ENCODE measurements at places on chromosomes 2 and 18. TPM values are rescaled to one million over a fixed set of nuclear protein-coding genes. Genes with fewer than 3 reads are reported as not detected.

ANKRD23 gene
- 22.7 TPM for total RNA-seq

- no peak for DNase-seq
Measured at GRCh38 chr2:185780890-185781289, 42.3 kb downstream of the FSIP2 start.

CFC1 gene
- not detected for total RNA-seq

DNA sequence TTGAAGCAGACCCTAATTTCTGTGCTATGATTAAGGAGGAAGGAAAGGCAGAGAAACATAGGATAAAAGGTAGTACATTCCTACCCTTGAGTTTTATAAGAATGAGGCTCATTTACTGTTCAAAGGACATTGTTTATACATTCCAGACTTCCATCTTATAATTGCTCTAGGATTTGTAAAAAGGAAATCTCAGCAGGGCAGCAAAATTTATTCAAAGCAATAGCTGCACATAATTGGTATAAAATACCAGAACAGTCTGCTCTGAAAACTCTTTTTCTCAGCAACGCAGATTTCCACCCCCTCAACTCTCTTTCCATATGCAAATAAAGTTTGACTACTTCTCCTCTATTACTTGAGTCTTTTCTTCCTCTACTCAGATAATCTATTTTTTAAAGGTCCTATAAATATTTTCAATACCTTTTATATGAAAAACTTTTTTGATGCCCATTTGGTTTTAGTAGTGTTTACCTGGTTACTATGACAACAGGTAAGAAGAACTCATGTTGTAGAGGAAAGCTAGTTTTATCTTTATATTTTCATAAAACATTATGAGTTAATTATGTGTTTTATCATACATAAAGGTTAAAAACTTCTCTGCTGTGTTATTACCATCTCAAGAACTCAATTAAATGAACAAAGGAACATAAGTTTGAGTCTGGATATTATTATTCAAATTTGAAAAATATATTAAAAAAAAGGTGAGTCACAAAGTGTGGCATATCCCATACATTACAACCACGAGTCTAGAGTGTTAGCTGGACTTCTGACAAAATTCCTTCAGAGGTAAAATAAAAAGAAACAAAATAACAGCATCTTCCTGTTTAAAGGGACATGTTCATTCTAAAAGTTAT is 19.9 kb downstream of the RBMS1 start:
- DNase-seq, result no peak

ZRANB3 gene
- total RNA-seq, result 0.37 TPM

DNA sequence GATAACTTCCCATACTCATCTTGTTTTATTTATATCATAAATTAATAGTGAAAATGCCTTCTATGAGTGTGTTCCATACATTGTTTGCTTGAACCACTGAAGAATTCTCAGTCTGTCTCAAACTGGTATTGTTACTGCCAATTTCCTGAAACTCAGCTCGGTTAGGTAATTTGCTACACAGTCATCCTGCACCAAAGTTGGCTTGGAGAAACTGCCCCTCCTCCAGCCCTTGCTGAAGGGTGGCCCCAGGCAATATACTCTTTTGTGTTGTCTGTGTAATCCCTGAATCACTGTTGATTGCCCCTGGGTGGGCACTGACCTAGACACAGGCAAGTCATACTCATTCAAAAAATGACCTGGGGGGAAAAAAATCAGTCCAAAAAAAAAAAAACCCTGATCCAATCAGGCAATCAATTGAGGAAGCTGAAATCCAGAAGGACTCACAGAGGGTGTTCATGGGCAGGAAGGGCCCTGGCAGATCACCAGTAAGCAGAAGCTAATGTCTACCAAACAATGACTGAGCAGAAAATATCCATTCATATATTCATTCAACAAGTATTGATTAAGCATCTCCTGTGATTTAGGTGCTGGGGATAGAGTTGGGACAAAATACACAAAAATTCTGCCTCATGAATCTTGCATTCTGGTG is 3.8 kb upstream of the SESTD1 start:
- DNase-seq, result no peak

SOWAHC gene
- total RNA-seq, result 40.6 TPM

DNA sequence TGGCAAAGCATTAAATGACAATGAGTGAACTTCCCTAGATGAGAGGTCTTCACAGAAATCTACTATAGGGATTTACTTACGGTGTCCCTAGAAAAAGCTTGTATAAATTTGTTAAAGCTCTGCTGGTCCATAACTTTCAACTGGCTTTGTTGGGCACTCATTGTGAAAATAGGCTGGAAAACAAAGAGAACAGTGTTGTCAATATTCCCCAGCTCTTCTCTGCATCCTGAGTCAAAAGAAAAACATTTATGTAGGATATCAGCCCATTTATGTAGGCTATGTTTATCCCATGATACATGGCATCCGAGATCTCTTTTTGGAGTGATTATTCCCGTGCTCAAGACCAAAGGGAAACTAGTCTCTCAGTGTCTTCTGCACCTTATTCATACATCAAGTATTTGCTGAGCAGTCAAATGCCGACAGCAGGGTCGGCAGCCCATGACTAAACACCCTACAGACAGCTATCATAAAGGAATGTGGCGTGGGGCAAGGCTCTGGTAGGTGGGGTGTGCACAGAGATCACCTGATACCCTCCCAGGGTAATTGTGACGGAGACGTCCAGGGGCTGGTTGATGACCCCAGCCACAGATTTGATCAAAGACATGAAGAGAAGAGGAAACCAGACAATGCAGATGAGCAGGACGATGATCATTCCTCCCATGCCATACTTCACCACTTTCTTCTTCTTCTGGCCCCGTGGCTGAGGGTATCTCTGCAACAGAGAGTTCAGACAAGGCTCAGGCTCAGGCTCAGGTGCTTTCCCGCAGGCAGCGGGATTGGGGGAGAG is 155.9 kb downstream of the NAPG start:
- DNase-seq, result no peak

DNA sequence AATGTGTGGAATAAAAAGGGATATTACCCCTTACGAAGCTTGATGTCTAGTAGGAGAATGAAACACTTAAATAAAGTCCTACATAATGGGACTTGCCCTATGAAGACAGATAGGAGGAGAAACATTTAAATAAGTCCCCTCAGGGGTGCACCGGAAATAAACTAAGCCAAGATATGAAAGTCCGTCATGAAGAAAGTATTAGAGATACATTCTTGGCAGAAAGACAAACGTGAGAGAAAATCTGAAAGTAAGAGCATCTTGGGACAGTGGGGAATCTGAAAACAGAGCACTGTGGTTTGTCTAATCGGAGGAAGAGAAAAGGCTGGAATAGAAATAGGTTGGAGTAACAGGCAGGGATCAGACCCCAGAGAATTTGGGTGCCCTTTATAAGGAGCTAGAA is 516.9 kb upstream of the DSEL start:
- DNase-seq, result no peak

GRCh38 chr2:172449911-172450550 is 22.6 kb downstream of the ITGA6 start:
- no peak for DNase-seq

- DNase-seq, result no peak
Measured at GRCh38 chr2:240961910-240962299, 36.5 kb upstream of the SNED1 start.

- no peak for DNase-seq
Measured at GRCh38 chr2:216287251-216287650, 85.0 kb downstream of the MARCHF4 start.

OTX1 gene
- not detected for total RNA-seq

GRCh38 chr2:130337735-130338325 is 4.9 kb upstream of the IMP4 start:
- DNase-seq, result no peak

SH2D6 gene
- total RNA-seq, result 11.4 TPM

- DNase-seq, result no peak
Measured at GRCh38 chr2:171651667-171652415, 35.4 kb upstream of the DYNC1I2 start.

IL36G gene
- total RNA-seq, result not detected

REG3A gene
- not detected for total RNA-seq

DNA sequence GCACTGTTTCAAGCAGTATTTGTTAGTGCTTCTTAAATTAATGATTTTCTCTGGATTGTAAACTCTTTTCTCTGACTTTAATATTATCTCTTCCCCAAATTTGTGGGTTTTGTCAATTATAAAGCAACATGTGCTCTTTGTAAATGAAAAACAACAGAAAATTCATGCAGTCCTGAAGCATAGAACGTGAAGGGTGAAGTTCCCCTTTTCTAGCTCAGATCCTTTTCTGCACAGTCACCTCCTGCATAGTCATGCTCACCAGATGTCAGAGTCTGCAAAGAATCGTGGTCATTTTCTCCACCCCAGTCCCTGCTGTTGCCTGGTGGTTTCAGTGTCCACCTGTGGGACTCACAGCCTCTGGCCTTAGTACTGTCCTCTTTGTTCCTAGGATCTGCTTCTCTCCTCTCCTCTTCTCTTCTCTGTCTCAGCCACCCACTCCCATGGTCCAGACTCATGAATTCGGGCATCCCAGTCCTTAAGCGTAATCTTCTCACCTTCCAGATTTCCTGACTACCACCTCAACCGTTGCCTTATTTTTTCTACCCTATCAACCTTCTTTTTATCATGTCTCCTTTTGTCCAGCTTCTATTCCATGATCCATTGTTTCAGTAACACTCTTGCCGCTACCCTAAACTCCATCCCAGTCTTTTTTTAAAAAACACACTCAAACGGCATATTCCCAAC is 229.1 kb downstream of the RTP5 start:
- no peak for DNase-seq

DNA sequence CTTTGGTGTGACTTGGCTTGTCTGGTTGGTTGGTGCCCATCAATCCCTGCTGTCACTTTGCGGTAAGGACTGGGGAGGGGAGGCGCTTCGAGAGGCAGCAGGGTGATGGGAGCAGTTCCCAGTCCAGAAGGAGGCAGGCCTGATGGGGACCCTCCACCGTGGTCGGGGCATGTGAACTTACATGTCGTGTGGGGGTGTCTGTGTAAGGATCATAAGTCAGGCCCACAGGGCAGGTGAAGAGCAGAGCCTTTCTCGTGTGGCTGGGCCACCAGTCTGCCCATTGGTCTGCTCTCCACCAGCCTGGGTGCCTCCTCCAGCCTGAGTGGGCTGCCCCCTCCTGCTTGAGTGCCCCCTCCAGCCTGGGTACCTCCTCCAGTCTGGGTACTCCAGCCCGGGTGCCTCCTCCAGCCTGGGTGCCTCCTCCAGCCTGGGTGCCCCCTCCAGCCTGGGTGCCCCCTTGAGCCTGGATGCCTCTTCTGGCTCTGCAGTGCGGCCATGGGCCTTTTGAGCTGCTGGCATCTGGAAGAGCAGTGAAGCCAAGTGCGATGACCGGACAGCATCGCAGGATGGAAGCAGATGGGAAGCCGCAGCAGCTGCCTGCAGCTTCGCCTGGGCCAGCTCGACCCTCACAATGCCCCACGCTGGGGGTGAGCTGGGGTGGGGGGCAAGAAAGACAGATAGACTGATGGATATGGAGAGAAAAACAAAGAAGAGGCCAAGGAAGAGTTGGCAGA is 25.0 kb downstream of the ATOH8 start:
- no peak for DNase-seq

CKAP2L gene
- 33.0 TPM for total RNA-seq

RAB12 gene
- total RNA-seq, result 27.7 TPM

IL1F10 gene
- total RNA-seq, result not detected

CFAP221 gene
- not detected for total RNA-seq

SNED1 gene
- 65.5 TPM for total RNA-seq

LHCGR gene
- total RNA-seq, result not detected

KCNK3 gene
- 1.5 TPM for total RNA-seq

MOGAT1 gene
- not detected for total RNA-seq

- no peak for DNase-seq
Measured at GRCh38 chr2:60400462-60401246, 152.8 kb downstream of the BCL11A start.

- DNase-seq, result no peak
Measured at GRCh38 chr18:45249246-45249661, 366.0 kb upstream of the SLC14A2 start.

DNA sequence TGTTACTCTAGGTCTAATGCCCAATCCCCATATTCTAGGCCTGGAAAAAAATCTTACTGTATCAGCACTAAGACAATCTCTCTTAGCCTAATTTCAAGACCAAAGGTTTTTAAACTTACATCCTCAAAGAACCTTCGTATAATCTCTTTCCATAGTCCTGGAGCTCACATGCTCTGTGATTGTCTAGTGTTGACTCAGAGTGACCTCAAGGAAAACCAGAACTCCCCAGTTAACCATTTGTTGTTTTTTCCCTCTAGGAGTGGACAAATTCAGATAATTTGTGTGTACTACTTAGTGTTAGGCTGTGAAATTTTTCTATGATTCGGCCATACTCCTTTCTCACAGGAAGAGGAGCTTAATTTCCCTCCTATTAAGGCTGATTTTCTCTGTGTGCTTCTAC is 536.1 kb downstream of the SLC4A3 start:
- DNase-seq, result no peak

SLC19A3 gene
- total RNA-seq, result 7.1 TPM

EFR3B gene
- total RNA-seq, result 0.32 TPM

- DNase-seq, result no peak
Measured at GRCh38 chr2:166634706-166635105, 140.7 kb upstream of the SCN7A start.

- no peak for DNase-seq
Measured at GRCh38 chr2:180322781-180323180, 315.7 kb upstream of the CWC22 start.

DNA sequence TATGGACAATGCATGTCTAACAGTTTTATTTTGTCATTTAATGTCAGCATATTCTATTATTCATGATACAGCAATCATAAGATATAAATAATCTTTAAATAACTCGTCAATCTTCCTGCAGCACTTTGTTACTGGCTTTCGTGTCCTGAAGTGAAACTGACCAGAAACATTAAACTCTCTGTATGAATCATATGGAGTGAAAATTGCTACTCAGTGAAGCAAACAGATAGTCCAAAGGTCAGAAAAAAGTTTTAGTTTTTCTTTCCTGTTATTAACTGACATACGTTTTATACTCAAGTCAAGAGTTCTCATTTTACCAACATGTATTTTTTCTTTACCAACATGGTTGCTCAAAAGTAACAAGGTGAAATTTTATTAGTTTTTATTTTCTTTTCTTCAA is 106.8 kb upstream of the GALNT5 start:
- DNase-seq, result no peak

DNA sequence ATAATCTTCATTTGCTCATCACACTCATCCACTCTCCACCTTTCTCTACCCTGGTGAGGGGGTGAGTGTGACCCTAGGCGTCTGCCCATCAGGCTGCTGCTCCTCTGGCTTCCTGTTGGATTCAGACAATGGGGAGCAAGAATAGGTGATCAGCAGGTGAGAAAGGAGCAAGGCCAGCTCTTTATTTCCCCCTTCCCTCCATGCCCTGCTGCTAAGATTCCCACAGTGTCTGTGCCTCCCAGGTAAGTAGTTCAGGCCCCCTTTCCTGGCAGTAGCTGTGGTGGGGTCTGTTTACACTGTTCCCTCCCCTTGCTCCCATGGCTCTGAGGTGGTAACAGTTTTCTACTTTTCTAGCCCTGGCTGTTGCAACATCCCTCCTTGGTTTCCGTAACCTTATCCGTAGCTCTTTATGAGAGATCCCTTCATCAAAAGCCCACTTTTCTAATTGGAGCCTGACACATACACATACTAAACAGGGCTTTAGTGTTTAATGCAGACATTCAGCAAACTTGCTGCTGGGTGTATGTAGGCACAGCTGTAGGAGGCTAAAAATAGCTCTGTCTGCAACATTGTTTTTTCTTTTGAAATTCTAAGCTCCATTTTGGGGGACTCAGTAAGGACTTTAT is 27.5 kb downstream of the MAP2 start:
- DNase-seq, result no peak

- DNase-seq, result no peak
Measured at GRCh38 chr18:58309610-58310239, 265.7 kb downstream of the NEDD4L start.

All from transverse colon (tissue), 4 donors.